ENCODE measurements at places on chromosomes 1 and 21.
A peak's percentile ranks its signal among the peaks of the same experiment; 100 is the strongest.

DNA sequence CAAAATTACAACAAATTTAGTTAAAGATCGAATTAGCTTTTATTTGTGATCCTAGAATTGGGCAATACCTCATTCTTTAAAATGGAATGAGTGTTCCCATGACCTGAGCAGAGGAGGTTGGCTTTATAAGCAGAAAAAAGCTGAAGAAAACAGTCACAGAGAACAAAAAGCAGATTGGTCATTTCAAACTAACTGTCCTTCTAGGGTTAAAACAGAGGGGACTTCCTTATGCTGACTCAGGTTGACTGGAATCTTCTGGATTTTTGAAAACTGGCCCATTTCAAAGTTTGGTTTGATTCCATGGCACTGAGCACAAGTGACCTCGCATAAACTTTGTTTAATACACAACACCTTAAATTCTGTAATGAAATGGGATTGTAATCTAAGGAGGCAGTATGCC lies 17.6 kb downstream of the NFASC start:
- H3K4me3 ChIP-seq, result no peak overlapping the region
- no peak for DNase-seq
- no peaks in the 10 kb centered on the region for H3K27me3 ChIP-seq
- H3K36me3 ChIP-seq, result no peaks in the 10 kb centered on the region
- H3K4me1 ChIP-seq, result no peaks in the 10 kb centered on the region

GRCh38 chr1:32939655-32940371 lies 24.8 kb downstream of the RNF19B start:
- no peak overlapping the region for H3K4me3 ChIP-seq
- no peaks in the 10 kb centered on the region for H3K36me3 ChIP-seq
- no peak for DNase-seq
- no peak overlapping the region for H3K27ac ChIP-seq

GRCh38 chr1:198018529-198018928 lies 101.4 kb downstream of the LHX9 start:
- no peak overlapping the region for H3K4me3 ChIP-seq
- no peak overlapping the region for H3K27ac ChIP-seq
- no peaks in the 10 kb centered on the region for H3K4me1 ChIP-seq
- no peak for DNase-seq
- H3K27me3 ChIP-seq, result no peaks in the 10 kb centered on the region

DNA sequence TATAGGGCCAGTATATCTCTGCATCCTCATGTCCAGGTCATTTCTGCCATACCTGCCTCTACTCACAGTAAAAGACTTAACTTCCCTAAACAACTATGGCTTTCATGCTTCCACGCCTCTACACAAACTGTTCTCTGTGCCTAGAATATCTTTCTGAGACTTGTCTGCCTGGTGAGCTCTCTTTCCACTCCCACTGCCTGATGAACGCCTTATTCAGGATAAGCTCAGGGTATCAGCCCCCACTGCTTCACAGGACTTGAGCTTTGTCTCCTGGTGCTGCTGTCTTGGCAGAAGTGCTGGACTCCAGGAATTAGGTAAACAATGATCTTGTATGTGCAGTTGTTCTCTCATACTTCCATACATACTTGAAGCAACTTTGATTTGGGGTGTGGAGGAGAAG lies 4.8 kb upstream of the DDX20 start:
- peaks cover 5% of the 10 kb centered on the region for H3K4me1 ChIP-seq
- H3K27me3 ChIP-seq, result no peaks in the 10 kb centered on the region
- no peak overlapping the region for H3K27ac ChIP-seq
- no peak for DNase-seq

DNA sequence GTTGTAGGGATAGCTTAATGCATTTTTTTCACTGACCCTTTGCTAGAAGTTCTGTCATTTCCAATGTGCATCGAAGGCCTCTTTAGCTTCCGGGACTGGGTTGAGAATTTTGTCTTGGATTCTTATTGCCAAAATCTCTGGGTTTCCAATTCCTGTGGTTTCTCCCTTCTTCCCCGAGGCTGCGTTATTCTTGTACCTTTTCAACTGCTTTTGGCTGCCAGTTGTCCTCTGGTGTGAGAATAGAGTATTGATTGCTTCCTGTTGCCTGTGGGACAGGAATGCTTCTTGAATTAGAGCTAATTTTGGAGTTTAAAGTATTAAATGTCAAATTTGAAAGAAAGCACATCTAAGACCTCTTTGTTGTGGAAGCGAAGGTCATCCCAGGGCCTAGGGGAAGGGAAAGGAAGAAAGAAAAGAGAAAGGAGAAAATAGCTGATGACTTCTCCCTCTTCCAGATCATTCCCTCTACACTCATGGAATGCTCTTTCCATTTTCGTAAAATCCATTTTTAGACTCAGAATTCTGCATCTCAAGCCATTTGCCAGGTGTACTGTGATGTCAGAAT lies 21.1 kb downstream of the HUNK start:
- no peak for DNase-seq
- H3K4me1 ChIP-seq, result peaks cover 88% of the 10 kb centered on the region
- peak overlapping the region; percentile 58 for H3K27ac ChIP-seq
- H3K36me3 ChIP-seq, result no peaks in the 10 kb centered on the region
- H3K4me3 ChIP-seq, result no peak overlapping the region

DNA sequence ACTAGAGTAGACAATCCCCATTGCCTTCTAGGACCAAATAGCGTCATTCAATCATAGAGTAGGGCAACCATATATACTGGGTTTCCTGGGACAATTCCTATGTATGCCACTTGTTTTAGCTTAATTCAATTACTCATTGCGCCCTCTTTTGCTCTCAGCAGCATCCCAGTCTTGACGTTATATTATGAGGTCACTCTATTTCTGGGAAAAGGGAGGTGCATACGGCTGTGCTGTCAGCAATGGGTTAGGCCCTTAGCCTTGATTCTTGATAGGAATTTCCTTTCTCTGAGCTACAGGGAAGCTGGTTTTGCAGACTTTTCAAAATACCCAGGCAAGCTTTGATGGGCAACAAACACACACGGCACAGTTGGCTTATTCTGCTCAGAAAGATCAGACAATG lies 4.4 kb upstream of the KAZN start:
- H3K27me3 ChIP-seq, result peaks cover 6% of the 10 kb centered on the region
- no peak for DNase-seq
- H3K4me1 ChIP-seq, result peaks cover 15% of the 10 kb centered on the region
- no peak overlapping the region for H3K27ac ChIP-seq
- H3K36me3 ChIP-seq, result no peaks in the 10 kb centered on the region
- no peak overlapping the region for H3K4me3 ChIP-seq

DNA sequence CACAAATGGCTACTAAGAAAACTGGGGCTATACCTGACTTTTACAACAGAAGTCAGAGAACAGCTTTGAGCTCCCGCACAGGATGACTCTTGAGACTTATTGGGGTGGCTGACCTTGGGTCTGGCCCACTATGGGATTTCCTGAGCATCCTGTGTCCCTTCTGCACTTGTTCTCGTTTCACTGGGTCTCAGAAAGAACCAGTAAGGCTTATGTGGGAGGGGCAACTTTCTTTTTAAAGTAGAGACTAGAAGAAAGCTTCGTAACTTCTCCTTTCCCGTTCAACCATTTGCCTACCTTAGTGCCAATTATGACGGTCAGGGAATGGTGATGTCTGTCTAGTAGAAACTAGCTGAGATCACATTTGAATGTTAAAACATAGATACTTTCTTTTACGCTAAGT lies 59.5 kb upstream of the C1orf105 start:
- peaks cover 33% of the 10 kb centered on the region for H3K4me1 ChIP-seq
- no peak overlapping the region for H3K4me3 ChIP-seq
- no peak for DNase-seq

Measured in body of pancreas (tissue), 4 donors.